COLO829 (cell line): ENCODE measurements at places on chromosomes 13 and 19.

- no peak for DNase-seq
Observed at GRCh38 chr13:44058624-44059215, 179.0 kb downstream of the LACC1 start.

DNA sequence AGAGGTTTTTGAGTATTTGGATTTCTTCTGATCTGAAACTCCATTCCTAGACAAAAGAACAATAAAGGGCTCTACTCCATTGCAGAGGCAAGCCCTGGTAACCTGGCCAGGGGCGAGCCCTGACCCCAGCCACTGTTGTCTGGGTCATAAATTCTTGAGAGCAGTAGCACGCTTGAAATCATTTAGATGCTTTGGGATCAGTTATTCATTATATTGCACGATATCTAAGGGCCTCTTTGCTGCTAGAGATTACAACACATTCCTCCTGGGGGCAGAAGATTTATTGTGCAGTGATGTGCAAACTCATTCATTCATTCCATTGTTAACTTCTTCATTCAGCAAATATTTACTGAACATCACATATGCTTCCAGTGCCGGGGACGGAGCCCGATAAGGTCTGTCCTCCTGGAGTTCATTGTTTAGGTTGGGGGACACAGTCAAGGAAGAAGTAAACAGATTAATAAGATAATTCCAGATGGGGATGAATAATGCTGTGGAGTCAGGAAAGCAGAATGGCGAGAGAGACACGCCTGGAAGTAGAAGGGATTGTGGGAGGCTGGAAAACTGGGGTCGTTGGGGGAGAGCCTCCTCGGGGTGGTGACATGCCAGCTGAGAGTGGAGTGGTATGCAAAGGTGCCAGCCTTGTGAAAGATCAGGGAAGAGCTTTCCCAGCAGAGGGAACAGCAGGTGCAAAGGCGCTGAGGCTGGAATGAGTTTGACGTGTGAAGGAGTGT, 34.9 kb downstream of the SIPA1L3 start:
- DNase-seq: no peak

DNA sequence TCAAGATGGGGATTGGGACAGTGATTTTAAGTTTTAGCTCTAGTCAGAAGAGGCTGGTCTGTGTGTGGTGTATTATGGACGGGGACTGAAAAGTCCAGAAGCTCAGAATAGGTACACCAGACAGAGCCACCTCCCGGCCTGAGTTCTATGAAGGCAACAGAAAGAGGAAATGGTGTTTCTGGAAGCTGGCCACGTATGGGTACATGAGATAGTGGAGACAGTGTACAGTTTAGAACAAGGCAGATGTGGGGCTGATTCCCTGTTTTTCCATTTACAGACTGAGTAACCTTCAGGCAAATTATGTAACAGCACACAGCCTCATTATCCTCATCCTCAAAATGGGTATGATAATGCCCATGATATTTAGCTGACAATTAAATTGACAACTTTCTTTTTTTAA, 1.3 kb downstream of the ZNF175 start:
- no peak for DNase-seq

- no peak for DNase-seq
Observed at GRCh38 chr13:75761369-75761768, 125.2 kb downstream of the LMO7 start.
